Upper lobe of right lung (tissue), 1 donor: ENCODE measurements at places on chromosomes 3 and 15. TPM values are rescaled to one million over a fixed set of nuclear protein-coding genes. Genes with fewer than 3 reads are reported as not detected.
A peak's percentile ranks its signal among the peaks of the same experiment; 100 is the strongest.

DNA sequence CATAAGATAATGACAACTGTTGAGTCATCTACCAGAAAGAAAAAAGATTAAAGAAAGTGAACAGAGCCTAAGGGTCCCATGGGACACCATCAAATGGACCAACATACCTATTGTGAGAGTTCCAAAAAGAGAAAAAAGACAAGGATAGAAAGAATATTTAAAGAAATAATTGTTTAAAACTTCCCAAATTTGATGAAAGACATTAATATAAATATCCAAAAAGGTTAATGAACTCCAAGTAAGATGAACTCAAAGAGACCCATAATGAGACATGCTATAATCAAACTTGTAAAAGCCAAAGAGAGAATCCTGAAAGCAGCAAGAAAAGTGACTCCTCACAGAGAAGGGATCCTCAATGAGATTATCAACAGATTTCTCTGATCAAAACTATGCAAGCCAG lies 8.9 kb downstream of the NRG4 start:
- DNase-seq = no peak

GRCh38 chr3:78268716-78269668 lies 1229.1 kb downstream of the ROBO2 start:
- no peak for DNase-seq

The CCR5 gene
- 8.7 TPM for total RNA-seq

DNA sequence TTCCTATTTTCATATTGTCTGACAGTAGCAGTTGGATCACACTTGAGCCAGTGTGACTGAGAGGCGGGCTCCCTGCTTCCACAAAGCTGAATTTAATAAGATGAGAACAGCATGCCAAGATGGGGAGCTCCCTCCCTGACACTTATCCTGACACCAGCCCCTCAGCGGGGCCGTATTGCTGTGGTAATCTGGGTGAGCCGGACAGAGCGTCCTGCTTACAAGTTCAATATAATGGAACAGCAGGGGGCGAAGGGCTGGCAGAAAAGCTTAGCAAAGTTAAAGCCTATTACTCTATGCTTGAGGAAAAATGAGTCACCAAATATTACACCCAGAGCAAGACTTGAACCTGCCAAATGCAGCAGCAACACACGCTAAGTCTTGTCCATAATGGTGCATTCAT lies 163.8 kb upstream of the CMC1 start:
- peak; percentile 42 for DNase-seq

The UBAP1L gene
- total RNA-seq = 4.9 TPM

The SLC24A5 gene
- total RNA-seq = 0.84 TPM

DNA sequence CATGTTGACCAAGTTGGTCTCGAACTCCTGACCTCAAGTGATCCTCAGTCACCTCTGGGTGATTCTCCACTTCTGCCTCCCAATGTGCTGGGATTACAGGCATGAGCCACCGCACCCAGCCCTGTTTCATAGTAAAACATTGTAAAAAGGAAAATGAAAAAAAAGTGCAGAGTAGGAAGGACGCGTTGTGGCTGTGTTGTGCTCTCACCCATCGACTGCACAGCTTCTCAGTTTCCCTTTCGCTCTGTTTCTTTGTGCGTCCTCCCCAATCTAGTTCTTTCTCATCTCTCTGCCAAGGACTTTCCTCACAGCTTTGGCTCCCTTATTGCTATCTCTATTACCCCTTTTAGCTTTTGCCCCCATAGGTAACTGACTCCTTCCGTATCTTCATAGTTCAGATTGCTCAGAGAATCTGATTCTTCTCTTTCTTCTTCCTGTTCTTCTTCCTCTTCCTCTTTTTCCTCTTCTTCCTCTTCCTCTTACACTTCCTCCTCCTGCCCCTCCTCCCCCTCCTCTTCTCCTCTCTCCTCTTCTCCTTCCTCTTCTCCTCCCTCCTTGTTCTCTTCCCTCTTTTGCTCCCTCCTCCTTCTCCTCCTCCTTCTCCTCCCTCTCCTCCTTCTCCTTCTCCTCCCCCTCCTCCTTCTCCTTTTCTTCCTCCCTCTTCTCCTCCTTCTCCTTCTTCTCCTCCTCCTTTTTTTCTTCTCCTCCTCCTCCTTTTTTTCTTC lies 81.1 kb upstream of the VGLL4 start:
- DNase-seq = no peak

The SEMA7A gene
- 5.4 TPM for total RNA-seq

DNA sequence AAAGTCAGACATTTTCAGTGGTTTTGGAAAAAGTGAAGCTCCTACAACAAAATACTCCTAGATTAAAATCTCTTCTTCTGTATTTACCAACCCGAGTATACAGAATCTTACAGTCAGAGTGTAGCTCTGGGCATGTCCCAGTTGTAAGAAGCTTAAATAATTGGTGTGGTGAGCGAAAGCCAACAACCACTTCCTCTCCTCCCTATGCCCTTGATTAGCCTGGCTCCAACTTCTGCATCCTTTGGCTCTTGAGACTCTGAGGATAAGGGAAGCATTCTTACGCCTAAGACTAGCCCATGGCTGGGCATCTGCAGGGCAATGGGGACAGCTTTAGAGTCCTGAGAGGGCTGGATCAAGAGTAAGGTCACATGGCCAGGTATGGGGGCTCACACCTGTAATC lies 25.5 kb downstream of the RFT1 start:
- DNase-seq = no peak

DNA sequence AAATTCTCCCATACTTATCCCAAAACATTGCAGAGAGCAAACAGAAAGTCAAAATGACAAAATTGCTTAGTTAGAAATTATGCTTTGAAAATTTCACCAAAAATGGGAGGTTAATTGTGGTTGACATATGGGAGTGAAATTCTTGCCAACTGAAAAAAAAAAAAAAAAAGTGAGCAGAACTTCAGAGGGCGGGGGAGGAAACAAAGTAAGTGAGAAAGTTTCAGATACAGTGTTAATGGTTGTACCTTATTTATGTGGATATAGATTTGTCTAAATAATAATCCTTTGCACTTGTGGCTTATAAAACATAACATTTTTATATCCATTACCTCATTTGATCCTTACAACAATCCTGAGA lies 91.5 kb upstream of the RAP2B start:
- DNase-seq = no peak

GRCh38 chr15:74144153-74144775 lies 13.9 kb downstream of the ISLR2 start:
- DNase-seq = no peak

DNA sequence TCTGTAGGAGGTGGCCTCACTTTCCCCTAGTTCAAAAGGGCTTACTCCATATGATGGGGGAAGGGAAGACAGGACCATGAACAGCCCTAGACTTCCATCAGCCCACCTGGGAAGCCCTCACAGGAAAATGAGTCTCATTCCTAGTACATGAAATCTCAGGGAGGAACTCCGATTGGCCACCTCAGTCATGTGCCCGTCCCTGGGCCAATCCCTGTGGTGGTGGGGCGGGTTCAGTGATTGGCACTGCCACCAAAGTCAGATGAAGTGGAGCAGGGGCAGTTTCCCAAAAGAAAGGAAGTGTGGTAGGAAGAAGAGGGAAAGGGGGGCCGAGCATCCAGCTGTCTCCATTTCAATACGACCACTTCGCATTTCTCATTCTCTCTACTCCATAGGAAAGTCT lies 25.9 kb upstream of the GP9 start:
- no peak for DNase-seq

The GOLGA6L4 gene
- 2.7 TPM for total RNA-seq

The CNTN6 gene
- 9.2 TPM for total RNA-seq

The C15orf62 gene
- total RNA-seq = 0.96 TPM

- DNase-seq = no peak
Observed at GRCh38 chr15:94432279-94432678, 200.9 kb downstream of the MCTP2 start.

DNA sequence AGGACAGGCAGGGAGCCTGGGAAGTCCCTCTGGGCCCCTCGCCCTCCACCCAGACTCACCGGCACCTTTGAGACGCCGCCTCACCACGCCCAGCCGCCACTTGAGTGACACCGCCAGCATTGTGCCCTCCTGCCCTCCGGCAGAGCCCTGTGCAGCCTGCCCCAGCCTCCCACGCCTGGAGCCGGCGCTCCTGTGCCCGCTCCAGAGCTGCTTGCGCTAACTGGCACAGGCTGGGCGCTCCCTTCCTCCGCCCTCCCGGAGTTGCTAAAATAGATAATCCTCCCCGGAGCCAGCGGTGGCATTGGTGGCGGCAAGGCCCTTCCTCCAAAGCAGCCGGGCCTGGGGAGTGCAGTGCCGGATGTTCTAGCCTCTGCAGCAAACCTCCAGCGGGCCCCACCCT lies 15.7 kb upstream of the GRIP2 start:
- peak; percentile 72 for DNase-seq

DNA sequence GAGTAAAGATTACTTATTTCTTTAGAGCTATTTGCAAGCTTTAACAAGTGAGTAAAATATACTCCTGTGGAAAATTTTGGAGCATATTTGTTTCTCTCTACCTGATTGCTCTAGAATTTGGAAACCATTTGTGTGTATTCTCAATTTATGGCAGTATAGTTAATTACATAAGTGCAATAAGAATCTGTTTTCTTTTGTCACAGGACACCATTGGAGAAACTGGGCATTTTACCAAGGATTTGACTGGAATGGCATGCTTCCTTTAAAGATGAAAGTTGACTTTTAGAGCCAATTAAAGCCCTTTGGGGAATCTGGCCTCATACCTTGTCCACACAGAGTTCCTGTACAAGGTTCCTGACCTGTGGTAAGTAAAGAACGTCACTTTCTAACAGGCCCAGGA lies 38.4 kb downstream of the PAQR5 start:
- DNase-seq = no peak

GRCh38 chr3:58254144-58254543 lies 16.6 kb downstream of the ABHD6 start:
- no peak for DNase-seq

- no peak for DNase-seq
Observed at GRCh38 chr15:74327756-74328155, 39.7 kb downstream of the CYP11A1 start.

DNA sequence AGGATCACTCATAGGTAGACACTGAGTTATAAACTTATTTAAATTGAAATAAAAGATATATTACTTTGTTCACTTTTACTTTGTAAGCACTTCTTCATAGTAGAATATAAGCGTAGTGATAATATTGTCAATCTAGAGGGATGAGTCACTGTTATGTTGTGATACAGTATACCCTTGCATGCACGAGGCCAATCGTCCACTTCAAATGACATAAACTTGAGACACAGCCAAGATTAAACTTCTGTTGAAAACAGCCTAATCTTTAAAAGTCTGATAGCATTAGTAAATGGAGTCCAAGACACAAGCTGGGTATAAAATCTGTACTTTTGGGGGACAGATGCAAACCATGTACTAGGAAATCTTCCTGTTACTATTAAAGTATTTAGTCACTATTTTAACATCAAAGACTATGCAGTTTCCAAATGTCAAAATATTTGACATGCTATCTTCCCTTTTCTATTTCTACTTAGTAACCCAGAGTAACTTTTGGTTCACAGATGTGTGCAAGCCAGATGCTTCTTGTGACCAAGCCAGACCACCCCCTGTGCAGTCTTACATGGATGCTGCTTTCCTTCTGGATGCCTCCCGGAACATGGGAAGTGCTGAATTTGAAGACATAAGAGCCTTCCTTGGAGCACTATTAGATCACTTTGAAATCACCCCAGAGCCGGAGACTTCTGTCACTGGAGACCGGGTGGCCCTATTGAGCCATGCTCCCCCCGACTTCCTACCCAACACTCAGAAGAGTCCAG lies 85.3 kb downstream of the PIK3R4 start:
- DNase-seq = no peak

DNA sequence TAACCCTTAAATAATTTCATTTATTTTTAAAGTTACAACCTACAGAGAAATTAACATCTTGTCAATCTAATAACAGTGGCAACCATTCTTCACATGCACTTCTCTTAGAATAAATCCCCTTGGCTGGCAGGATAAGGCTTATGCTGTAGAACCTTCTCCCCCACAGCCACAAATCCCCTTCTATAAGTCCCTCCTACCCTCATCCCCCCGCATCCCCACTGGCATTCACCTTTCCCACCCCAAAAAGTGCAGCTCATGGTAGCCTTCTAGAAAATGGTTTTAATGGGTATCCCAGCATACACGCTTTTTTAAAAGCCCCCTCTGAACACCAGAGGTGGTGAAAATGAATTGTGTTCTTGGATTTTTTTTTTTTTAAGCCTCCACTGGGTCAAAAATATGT lies 49.2 kb downstream of the CAPN7 start:
- no peak for DNase-seq

The C3orf49 gene
- total RNA-seq = not detected

The LRRC31 gene
- total RNA-seq = 1.7 TPM

GRCh38 chr15:58473724-58474123 lies 41.9 kb downstream of the LIPC start:
- DNase-seq = no peak

GRCh38 chr15:66953523-66954229 lies 111.7 kb upstream of the SMAD3 start:
- DNase-seq = no peak

- peak; percentile 73 for DNase-seq
Observed at GRCh38 chr3:32821686-32822296, 4.0 kb downstream of the TRIM71 start.

- no peak for DNase-seq
Observed at GRCh38 chr15:89149501-89150101, 61.3 kb downstream of the ABHD2 start.

DNA sequence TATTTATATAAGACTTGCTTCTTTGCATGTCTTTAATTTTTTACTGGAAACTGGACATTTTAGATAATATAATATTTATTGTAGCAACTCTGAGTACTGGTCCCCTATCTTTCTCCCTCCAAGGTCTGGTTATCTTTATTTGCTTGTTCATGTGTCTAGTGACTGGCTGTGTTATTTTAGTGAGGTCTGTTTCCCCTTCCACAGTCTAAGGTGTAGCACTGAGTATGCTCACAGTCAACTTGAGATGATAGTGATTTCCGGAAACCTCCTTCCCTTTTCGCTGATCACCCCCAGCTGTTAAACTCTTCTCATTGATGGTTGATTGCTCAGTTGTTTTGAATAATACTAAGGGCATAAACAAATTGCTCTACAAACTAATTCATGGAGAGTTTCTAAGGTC lies 37.0 kb downstream of the PCNP start:
- no peak for DNase-seq

The PPM1L gene
- total RNA-seq = 13.5 TPM

- no peak for DNase-seq
Observed at GRCh38 chr3:9401986-9402385, 4.6 kb downstream of the SETD5 start.

GRCh38 chr3:129597087-129597999 lies 9.1 kb downstream of the PLXND1 start:
- no peak for DNase-seq
